ENCODE measurements at places on chromosomes 6 and 20. TPM values are rescaled to one million over a fixed set of nuclear protein-coding genes. Genes with fewer than 3 reads are reported as not detected.

GRCh38 chr6:159068904-159069578, 24.2 kb upstream of the TAGAP start:
- no peak overlapping the region for H3K4me3 ChIP-seq
- H3K4me1 ChIP-seq, result peaks cover 15% of the 10 kb centered on the region
- no peak for DNase-seq
- H3K27me3 ChIP-seq, result peaks cover 49% of the 10 kb centered on the region

GRCh38 chr20:57567471-57568079, 6.7 kb downstream of the PCK1 start:
- no peak for DNase-seq
- H3K36me3 ChIP-seq, result no peaks in the 10 kb centered on the region
- H3K27me3 ChIP-seq, result peaks cover 95% of the 10 kb centered on the region
- H3K27ac ChIP-seq, result no peak overlapping the region
- no peaks in the 10 kb centered on the region for H3K4me1 ChIP-seq

GRCh38 chr6:25921525-25922203, 8.8 kb downstream of the SLC17A2 start:
- H3K36me3 ChIP-seq, result no peaks in the 10 kb centered on the region
- no peaks in the 10 kb centered on the region for H3K4me1 ChIP-seq

GRCh38 chr20:48080583-48080982, 295.3 kb upstream of the SULF2 start:
- H3K27ac ChIP-seq, result no peak overlapping the region
- H3K4me3 ChIP-seq, result no peak overlapping the region
- no peak for DNase-seq

- no peak for DNase-seq
- H3K27ac ChIP-seq, result no peak overlapping the region
- no peaks in the 10 kb centered on the region for H3K4me1 ChIP-seq
- H3K36me3 ChIP-seq, result no peaks in the 10 kb centered on the region
- H3K4me3 ChIP-seq, result no peak overlapping the region
- H3K27me3 ChIP-seq, result peaks cover 84% of the 10 kb centered on the region
These were observed 21.8 kb downstream of the FOXA2 start for GRCh38 chr20:22562620-22563019.

GRCh38 chr6:91715171-91715805, 1128.4 kb upstream of the MAP3K7 start:
- H3K27ac ChIP-seq, result no peak overlapping the region
- H3K4me3 ChIP-seq, result no peak overlapping the region
- DNase-seq, result peak; percentile 22

GRCh38 chr20:58899512-58899911, 47.0 kb downstream of the GNAS start:
- H3K27me3 ChIP-seq, result no peaks in the 10 kb centered on the region
- H3K36me3 ChIP-seq, result peaks cover 43% of the 10 kb centered on the region
- no peak overlapping the region for H3K4me3 ChIP-seq
- peaks cover 23% of the 10 kb centered on the region for H3K4me1 ChIP-seq

DNA sequence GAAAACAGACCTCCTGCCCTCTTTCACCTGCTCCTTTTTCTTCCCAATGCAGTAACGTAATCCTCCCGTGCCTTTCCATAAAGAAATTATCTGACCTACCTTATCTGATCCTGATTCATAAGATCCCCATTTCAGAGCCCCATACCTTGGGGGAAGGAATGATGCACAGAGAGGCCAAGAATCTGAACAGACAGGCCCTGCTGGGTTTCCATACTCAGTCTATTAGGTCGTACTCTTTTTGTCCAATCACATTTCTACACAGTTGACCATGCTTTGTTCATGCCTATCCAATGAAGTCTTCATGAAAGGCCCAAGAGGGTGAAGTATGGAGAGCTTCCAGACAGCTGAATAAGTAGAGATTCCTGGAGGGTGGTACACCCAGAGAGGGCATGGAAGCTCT, 25.3 kb downstream of the SRPK1 start:
- peak overlapping the region; percentile 31 for H3K27ac ChIP-seq
- DNase-seq, result no peak
- peaks cover 30% of the 10 kb centered on the region for H3K36me3 ChIP-seq

- no peaks in the 10 kb centered on the region for H3K27me3 ChIP-seq
- DNase-seq, result no peak
- H3K27ac ChIP-seq, result no peak overlapping the region
- peaks cover 10% of the 10 kb centered on the region for H3K4me1 ChIP-seq
These were observed 7.2 kb downstream of the CST9 start for GRCh38 chr20:23598481-23598880.

- peaks cover 7% of the 10 kb centered on the region for H3K4me1 ChIP-seq
- no peaks in the 10 kb centered on the region for H3K36me3 ChIP-seq
- no peak overlapping the region for H3K27ac ChIP-seq
- no peak overlapping the region for H3K4me3 ChIP-seq
- peaks cover 4% of the 10 kb centered on the region for H3K27me3 ChIP-seq
These were observed 158.6 kb upstream of the MLN start for GRCh38 chr6:33962246-33963027.

- no peak overlapping the region for H3K27ac ChIP-seq
- no peaks in the 10 kb centered on the region for H3K27me3 ChIP-seq
- no peak overlapping the region for H3K4me3 ChIP-seq
These were observed 117.7 kb downstream of the IBTK start for GRCh38 chr6:82129797-82130196.

GRCh38 chr6:112485827-112486212, 138.7 kb downstream of the RFPL4B start:
- peaks cover 10% of the 10 kb centered on the region for H3K4me1 ChIP-seq
- H3K4me3 ChIP-seq, result no peak overlapping the region
- H3K36me3 ChIP-seq, result no peaks in the 10 kb centered on the region
- H3K27me3 ChIP-seq, result no peaks in the 10 kb centered on the region

GRCh38 chr6:64290867-64291266, 655.3 kb downstream of the PHF3 start:
- H3K4me1 ChIP-seq, result peaks cover 6% of the 10 kb centered on the region
- H3K27ac ChIP-seq, result no peak overlapping the region
- H3K36me3 ChIP-seq, result peaks cover 7% of the 10 kb centered on the region
- no peaks in the 10 kb centered on the region for H3K27me3 ChIP-seq

GRCh38 chr6:128078276-128078675, 177.4 kb upstream of the THEMIS start:
- H3K27me3 ChIP-seq, result no peaks in the 10 kb centered on the region
- H3K4me1 ChIP-seq, result no peaks in the 10 kb centered on the region
- DNase-seq, result no peak
- peaks cover 27% of the 10 kb centered on the region for H3K36me3 ChIP-seq

- peak overlapping the region; percentile 71 for H3K4me3 ChIP-seq
- H3K27me3 ChIP-seq, result no peaks in the 10 kb centered on the region
- H3K4me1 ChIP-seq, result no peaks in the 10 kb centered on the region
- H3K27ac ChIP-seq, result peak overlapping the region; percentile 23
These were observed 496 bp upstream of the BEND3 start for GRCh38 chr6:107115695-107116327.

DNA sequence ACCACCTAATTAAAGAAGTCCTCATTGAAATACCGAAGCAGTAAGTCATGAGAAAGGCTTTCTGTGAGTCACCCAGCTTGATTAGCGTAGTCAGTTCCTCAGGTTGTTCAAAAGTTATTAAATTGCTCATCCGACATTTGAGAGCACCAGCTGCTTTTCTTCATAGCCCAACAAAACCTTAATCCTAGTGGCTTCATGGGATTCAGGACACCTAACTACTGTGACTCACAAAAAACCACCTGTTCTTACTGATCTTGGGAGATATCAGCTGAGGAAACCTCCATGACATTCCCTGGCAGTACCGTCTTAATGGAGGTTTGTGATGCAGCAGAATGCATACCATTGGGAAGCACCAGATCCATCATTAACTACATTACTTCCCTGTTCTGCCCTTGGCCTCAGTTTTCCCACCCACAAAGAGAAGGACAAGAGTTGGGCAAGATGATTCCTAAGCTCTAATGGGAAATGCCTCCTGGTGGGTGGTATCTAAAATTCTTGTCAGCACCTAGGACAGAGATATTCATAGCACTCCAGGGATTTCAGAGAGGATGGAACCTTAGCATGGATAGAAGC, 103.8 kb downstream of the KHDC1L start:
- H3K4me3 ChIP-seq, result no peak overlapping the region
- no peaks in the 10 kb centered on the region for H3K4me1 ChIP-seq
- H3K27ac ChIP-seq, result no peak overlapping the region
- H3K27me3 ChIP-seq, result no peaks in the 10 kb centered on the region
- DNase-seq, result peak; percentile 49
- no peaks in the 10 kb centered on the region for H3K36me3 ChIP-seq

- no peaks in the 10 kb centered on the region for H3K4me1 ChIP-seq
- no peak overlapping the region for H3K27ac ChIP-seq
- no peak overlapping the region for H3K4me3 ChIP-seq
- H3K36me3 ChIP-seq, result no peaks in the 10 kb centered on the region
- no peak for DNase-seq
- H3K27me3 ChIP-seq, result no peaks in the 10 kb centered on the region
These were observed 97.6 kb upstream of the CST7 start for GRCh38 chr20:24851346-24852019.

- H3K4me3 ChIP-seq, result no peak overlapping the region
- H3K27ac ChIP-seq, result no peak overlapping the region
- H3K4me1 ChIP-seq, result no peaks in the 10 kb centered on the region
- no peaks in the 10 kb centered on the region for H3K36me3 ChIP-seq
- DNase-seq, result no peak
- peaks cover 16% of the 10 kb centered on the region for H3K27me3 ChIP-seq
These were observed 35.2 kb upstream of the BPIFA2 start for GRCh38 chr20:33132513-33133372.

- no peaks in the 10 kb centered on the region for H3K36me3 ChIP-seq
- H3K27ac ChIP-seq, result no peak overlapping the region
- peaks cover 34% of the 10 kb centered on the region for H3K4me1 ChIP-seq
- H3K27me3 ChIP-seq, result no peaks in the 10 kb centered on the region
- no peak overlapping the region for H3K4me3 ChIP-seq
These were observed 18.1 kb upstream of the PXDC1 start for GRCh38 chr6:3769610-3770009.

- H3K36me3 ChIP-seq, result peaks cover 85% of the 10 kb centered on the region
- no peaks in the 10 kb centered on the region for H3K4me1 ChIP-seq
- DNase-seq, result peak; percentile 56
- H3K4me3 ChIP-seq, result no peak overlapping the region
- peak overlapping the region; percentile 63 for H3K27ac ChIP-seq
These were observed 150.9 kb downstream of the DST start for GRCh38 chr6:56491606-56492328.

- H3K4me1 ChIP-seq, result no peaks in the 10 kb centered on the region
- H3K4me3 ChIP-seq, result no peak overlapping the region
- H3K36me3 ChIP-seq, result peaks cover 99% of the 10 kb centered on the region
These were observed 36.1 kb downstream of the EZR start for GRCh38 chr6:158783167-158783450.

- no peak overlapping the region for H3K4me3 ChIP-seq
- H3K27me3 ChIP-seq, result no peaks in the 10 kb centered on the region
- DNase-seq, result no peak
These were observed 17.2 kb upstream of the FAM50B start for GRCh38 chr6:3831761-3832530.

- peak; percentile 34 for DNase-seq
- no peaks in the 10 kb centered on the region for H3K27me3 ChIP-seq
- H3K4me1 ChIP-seq, result peaks cover 20% of the 10 kb centered on the region
- H3K27ac ChIP-seq, result no peak overlapping the region
- H3K4me3 ChIP-seq, result no peak overlapping the region
These were observed 152.3 kb upstream of the BEND6 start for GRCh38 chr6:56802584-56802983.

The TGM3 gene
- total RNA-seq, result not detected

The CALHM4 gene
- total RNA-seq, result not detected

The TXLNB gene
- total RNA-seq, result not detected

The SMLR1 gene
- not detected for total RNA-seq

The CD40 gene
- total RNA-seq, result 1.5 TPM

The SPDEF gene
- not detected for total RNA-seq

The MATN4 gene
- total RNA-seq, result not detected

The LST1 gene
- total RNA-seq, result not detected

The PPIL6 gene
- 6.5 TPM for total RNA-seq

The ZNF165 gene
- 10.8 TPM for total RNA-seq

The DUSP15 gene
- total RNA-seq, result not detected

The OR2J3 gene
- not detected for total RNA-seq

The PDYN gene
- not detected for total RNA-seq

The PRSS35 gene
- total RNA-seq, result not detected

The ABHD16B gene
- not detected for total RNA-seq

The CST3 gene
- total RNA-seq, result 315 TPM

The TUBE1 gene
- total RNA-seq, result 42.9 TPM

The TMEM14B gene
- 143 TPM for total RNA-seq

The BPIFB2 gene
- not detected for total RNA-seq

The OVOL2 gene
- total RNA-seq, result 2.0 TPM

The CYP24A1 gene
- 0.34 TPM for total RNA-seq

All from MCF 10A (cell line).